HFF-Myc (cell line): ENCODE measurements at places on chromosomes 7 and 10.

- DNase-seq: no peak
Measured at GRCh38 chr10:123906296-123906695, 14.7 kb upstream of the CPXM2 start.

DNA sequence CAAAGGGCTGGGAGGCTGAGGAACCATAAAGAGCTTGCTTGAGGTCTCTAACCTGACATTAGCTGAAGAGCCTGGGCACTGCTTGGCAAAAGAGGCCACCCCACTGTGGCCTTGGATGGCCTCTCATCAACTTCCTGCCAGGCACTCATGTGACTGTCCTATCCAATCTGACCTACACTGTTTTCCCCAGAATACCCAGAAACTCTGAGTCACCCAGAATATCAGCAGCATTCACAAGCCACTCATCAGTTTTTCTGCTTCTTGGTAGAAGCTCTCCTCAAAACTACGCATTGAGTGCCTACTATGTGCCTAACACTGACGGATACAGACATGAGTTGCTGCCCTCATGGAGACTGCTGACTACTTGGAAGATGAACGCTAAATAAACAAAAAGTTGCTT, 4.1 kb upstream of the NT5C2 start:
- DNase-seq: no peak

DNA sequence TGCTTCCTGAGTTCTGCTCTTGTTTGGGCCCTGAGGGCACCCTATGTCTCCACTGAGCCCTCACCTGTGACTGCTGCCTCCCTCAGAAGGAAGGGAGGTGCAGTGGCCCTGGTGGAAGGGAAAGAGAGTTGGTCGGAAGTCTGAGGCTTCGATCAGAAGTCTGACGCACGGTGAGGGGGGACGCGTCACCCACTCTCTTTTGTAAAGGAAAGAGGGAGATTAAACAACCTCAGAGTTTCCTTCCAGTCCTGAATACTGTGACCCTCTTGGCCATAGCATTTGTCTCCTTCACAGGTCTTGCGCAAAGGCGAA, 31.4 kb upstream of the TRIM8 start:
- no peak for DNase-seq

DNA sequence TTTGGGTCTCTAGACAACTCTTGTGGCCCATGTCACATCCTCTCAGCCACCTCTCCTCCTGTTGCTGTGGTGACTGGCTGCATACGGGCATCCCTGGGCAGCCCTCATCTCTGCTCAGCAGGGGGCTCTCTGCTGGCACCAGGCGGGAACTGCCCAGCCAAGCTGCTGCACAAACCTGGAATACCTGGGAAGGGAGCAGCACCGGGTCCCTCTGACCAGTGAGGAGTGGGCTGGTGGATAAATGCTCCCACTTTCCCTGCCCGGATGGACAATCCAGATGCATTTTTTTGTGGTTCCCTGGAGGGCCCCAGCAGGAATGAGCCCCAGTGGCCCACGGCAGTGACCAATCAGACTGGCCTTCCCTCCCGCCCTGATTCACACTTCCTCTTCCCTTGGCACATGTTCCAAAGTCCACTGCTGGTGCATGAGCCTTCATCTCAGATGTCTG, 21.9 kb downstream of the GRID1 start:
- no peak for DNase-seq

DNA sequence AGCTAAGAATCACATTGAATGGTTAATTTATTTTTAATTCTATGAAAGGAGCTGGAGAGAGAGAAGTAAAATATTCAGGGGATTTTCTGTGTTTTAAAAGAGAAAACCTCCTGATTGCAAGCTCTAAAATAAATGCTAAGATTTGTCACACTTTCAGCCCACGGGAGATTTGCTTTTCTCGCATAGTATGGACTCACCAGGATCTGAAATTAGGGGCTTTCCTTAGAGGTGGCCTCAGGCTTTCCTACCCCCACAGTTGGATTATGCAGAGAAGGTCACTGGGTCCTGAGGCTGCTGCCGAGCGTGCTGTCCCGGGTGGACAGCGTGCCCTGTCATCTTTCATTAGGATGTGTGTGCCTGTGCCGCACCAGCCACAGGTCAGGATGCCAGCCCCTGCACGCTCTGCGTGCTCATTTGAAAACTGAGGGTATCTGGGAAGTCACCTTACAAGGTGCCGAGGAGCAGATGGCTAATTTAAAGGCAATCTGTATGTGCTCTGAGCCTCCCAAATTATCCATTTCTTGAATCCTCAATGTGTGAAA, 258.8 kb downstream of the CELF2 start:
- no peak for DNase-seq

GRCh38 chr7:122143376-122143750, 686 bp downstream of the AASS start:
- DNase-seq: no peak

DNA sequence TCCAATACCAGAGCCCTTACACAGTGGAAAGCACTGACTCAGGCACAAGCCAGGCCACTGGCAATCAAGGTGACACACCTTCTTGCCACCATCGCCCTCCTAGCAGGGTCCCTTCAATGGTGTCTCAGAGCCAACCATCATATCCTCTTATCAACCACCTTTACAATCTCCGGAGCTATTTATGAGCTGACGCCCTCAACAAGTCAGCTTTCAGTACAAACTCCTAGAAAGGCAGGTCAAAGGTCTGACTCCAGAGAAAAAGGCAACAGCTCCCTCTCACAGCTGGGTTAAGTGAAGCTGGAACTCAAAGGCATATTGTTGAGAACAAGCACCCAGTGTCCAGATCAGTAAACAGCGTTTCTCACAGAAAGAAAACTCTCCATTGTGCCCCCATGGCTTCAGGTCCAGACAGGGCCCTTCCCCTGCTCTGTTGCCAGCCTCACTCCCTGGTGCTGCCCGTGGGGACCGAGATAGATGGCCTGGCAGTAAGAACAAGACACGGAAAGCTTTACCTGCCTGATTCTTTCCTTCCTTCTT, 2.4 kb downstream of the ZNF3 start:
- no peak for DNase-seq

GRCh38 chr7:113267885-113268284, 149.5 kb upstream of the SMIM30 start:
- DNase-seq: no peak

- DNase-seq: no peak
Measured at GRCh38 chr10:75861582-75861981, 430.2 kb downstream of the LRMDA start.

DNA sequence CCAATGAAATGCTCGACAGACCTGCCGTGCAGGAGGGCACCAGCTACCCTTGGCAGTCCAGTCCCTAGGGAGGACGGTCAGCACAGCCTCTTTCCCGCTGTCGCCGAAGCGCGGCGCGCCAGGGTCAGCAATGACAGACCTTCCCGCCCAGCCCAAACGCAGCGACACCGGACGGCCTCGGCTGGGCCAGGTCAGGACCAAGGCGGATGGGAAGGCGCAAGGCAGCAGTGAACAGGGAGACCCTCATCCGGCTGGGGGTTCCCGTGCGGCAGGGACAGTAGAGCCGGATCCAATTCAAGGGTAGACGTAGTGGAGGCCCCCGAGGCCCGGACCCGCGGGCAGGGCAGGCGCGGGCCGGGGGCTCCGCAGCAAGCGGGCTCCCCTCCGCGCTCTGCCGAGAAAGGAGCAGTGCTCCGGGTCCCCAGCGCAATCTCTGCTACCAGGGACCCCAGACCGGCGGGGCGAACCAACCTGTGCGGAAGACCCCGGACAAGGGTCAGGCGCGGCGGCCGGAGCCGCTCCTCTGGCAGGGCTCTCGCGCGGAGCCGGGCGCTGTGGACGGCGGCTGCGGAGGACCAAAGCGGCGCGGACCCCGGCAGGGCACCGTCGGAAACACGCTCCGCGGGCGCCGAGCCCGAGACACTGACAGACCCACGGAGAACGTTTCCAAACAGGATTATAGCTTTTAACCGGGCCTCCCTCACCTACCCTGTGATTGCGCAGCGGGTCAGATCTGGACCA, at the start of gene SEC31B:
Gene SEC31B (minus strand): TSS at position 551 of the 741 bp plus-strand sequence. CDS start 2,909 bp downstream, outside the sequence.
- DNase-seq: no peak

GRCh38 chr10:2111965-2112364, 374.6 kb upstream of the ADARB2 start:
- DNase-seq: no peak

- no peak for DNase-seq
Measured at GRCh38 chr7:20095436-20095835, 121.7 kb downstream of the MACC1 start.

- no peak for DNase-seq
Measured at GRCh38 chr10:87925570-87925969, 62.1 kb downstream of the PTEN start.

DNA sequence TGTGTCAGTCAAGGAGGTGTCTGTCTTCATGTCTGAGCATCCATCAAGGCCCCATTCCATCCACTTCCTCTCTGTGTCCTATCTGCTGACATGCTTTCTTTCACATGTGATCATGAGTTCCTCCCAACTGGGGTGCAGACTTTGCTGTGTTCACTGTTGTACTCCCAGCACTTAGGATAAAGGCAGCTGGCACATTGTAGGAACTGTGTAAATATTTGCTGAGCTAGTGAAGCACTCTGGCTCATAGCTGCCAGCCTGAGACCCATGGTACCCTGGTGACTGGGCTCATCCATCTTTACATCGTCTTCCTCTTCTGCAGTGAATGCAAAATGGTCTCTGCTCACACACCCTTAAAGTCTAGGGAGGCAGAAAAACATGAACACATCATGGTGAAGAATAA, 242.2 kb upstream of the IGFBP3 start:
- no peak for DNase-seq

DNA sequence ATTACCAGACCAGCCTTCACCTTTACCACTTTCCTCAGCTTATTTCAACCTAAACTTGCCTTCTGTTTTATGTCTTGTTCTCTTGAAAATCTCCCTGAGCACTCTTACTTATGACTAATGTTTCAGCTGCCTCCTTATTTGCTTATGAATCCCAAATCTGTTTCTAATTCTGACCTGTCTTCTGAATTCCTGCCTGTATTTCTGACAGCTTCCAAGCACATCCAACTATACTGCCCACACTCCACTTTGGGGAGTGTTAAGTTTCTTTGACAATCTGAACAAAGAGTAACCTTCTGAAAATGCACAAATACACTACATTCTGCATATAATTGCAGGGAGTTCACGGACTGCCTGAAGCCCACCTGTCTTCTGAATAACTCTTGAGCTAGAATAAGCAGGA, 48.7 kb downstream of the ARMC3 start:
- no peak for DNase-seq

GRCh38 chr7:89926194-89926593, 228.1 kb upstream of the STEAP1 start:
- no peak for DNase-seq

DNA sequence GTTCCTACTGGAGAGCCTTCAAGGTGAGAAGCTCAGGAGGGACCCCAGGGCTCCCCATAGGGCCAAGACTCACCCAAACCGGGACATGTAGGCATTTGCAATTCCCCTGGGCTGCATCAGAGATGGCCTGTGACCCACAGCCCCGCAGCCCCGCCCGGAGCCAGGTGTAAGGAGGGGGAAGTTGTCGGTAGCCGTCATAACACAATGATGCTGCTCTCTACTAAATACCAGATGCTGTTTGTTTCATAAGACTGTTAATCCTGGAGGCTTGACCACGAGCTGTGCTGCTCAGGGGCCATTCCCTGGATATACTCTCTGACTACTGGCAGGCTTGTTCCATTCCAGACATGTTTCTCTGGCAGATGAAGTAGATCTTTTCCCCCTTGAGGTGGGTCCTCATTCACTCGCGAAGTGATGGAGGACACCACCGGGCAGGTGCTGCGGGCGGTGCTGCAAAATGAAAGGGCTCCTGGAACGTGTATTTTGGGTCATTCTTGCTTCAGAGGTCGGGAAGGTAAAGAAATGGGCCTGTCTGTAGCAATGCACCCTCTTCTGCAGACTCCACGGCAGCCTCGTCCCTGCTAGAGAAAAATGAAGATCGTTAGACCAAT, 61.1 kb downstream of the MKI67 start:
- DNase-seq: no peak

- no peak for DNase-seq
Measured at GRCh38 chr10:60870803-60871202, 73.2 kb downstream of the RHOBTB1 start.

GRCh38 chr10:123885406-123886170, 6.0 kb downstream of the CPXM2 start:
- no peak for DNase-seq

DNA sequence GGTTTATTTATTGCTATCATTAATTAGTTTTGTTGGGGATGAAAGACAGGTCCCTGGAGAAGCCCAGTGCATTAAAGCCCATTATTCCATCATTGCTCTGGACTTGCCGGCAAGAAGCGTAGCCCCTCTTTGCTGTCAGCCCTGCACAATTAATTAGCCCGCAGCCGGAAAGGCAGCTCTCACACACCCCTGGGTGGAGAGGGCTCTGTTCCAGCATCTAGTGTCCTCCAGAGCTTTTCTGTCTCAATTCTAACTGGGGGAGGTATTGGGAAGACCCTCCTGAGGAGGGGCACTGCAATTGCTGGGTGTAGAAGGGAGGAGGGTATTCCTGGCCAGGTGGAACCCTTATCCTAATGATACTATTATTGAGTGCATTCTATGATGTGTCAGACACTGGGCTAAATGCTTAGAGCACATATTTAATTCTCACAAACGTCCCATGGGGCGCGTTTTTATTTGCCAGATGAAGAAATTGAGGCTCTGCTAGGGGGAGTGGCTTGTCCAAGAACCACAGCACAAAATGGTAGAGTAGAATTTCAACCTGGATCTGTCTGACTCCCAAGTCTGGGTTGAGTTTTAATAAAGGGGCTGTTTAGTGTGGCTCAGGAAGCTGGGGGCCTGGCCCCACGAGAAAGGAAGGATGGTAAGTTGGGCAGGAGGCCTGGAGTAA, 148.1 kb upstream of the PCBD1 start:
- DNase-seq: no peak

- DNase-seq: no peak
Measured at GRCh38 chr10:88246675-88247074, 336.4 kb downstream of the RNLS start.

GRCh38 chr10:125283191-125283835, 123.0 kb upstream of the CTBP2 start:
- DNase-seq: no peak

DNA sequence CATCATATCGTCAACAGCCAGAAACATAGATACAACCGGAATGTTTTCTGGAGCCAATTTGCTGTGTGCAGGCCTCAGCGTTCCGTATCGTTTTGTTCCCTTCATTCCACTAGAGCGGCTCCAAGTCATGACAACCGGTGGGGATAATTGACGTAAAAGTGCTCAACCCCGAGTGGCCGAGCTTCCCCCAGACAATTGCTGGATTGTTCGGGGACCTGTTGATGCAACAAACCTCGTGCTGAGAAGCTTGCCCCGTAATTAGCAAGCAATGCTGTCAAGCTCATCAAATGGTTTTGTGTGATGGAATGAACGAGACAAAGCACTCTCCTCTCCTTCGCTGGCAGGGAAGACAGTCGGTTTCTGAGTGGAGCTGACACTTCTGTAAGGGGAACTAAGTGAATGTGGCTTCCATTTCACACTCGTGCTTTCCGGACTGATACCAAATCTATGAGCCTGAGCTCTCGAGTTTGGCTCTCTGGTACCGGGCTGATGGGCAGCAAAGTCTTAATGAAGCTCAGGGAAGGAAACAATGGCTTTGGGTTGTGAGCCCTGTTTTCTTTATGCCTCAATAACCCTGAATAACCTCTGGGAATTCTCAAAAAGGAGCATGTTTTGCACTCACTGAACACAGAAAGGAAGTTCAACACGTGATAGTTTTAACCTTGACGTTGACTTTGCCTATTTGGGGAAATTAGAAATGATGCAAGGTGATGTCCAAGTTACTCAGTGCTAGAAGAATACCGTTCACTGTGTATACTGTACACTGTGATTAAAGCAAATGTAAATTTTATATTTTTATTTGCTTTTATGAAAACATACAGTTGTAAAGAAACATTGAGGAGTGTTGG, 220.5 kb downstream of the BAMBI start:
- no peak for DNase-seq
